ENCODE measurements at places on chromosomes 16 and 17. TPM values are rescaled to one million over a fixed set of nuclear protein-coding genes. Genes with fewer than 3 reads are reported as not detected.

Gene TEKT1
- not detected for total RNA-seq

GRCh38 chr17:57370037-57370581 lies 113.8 kb downstream of the MSI2 start:
- H3K36me3 ChIP-seq, result no peaks in the 10 kb centered on the region
- H3K27ac ChIP-seq, result no peak overlapping the region
- no peaks in the 10 kb centered on the region for H3K27me3 ChIP-seq
- H3K4me3 ChIP-seq, result no peak overlapping the region

GRCh38 chr17:82943751-82944150 lies 103.9 kb upstream of the ZNF750 start:
- DNase-seq, result peak; percentile 28
- H3K4me1 ChIP-seq, result no peaks in the 10 kb centered on the region
- no peak overlapping the region for H3K27ac ChIP-seq
- no peaks in the 10 kb centered on the region for H3K36me3 ChIP-seq
- no peaks in the 10 kb centered on the region for H3K27me3 ChIP-seq

GRCh38 chr16:85845266-85845665 lies 45.8 kb downstream of the COX4I1 start:
- H3K27me3 ChIP-seq, result no peaks in the 10 kb centered on the region
- H3K4me3 ChIP-seq, result no peak overlapping the region
- DNase-seq, result no peak
- no peaks in the 10 kb centered on the region for H3K36me3 ChIP-seq
- H3K27ac ChIP-seq, result no peak overlapping the region

DNA sequence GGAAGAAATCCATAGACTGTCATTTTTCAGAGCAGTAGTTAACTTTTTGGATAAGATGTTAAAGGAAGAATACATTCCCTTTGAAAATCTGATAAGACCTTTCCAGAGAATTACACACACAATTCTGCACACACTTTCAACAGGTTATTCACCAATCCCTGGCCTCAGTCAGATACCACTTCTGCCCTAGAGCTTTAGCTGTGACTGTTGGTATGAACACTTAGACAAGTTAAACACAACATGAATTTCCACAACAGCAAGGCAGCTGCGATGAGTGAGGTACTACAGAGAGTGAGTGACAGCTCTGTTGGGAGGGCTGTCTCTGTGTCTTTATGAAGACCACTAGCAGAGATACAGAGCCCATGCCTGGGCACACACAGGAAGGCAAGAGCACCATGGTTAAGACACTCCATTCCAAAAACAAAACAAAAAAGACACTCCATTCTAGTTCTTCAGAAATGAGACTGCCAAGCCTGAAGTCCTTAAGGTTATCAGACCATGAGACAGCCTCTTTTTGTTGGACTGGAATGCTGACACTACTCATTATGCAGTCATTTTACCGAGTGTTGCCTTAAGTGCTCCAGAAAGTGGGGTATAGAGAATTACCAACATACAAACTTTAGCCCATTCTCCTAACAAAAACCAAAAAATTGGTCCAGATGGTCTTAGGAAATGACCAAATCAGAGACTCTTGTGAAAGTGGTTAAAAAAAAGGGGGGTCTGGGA lies 42.4 kb downstream of the TOM1L2 start:
- DNase-seq, result no peak
- no peaks in the 10 kb centered on the region for H3K27me3 ChIP-seq
- peaks cover 17% of the 10 kb centered on the region for H3K4me1 ChIP-seq
- no peaks in the 10 kb centered on the region for H3K36me3 ChIP-seq

GRCh38 chr16:87560428-87561199 lies 41.7 kb upstream of the JPH3 start:
- no peak overlapping the region for H3K27ac ChIP-seq
- no peaks in the 10 kb centered on the region for H3K36me3 ChIP-seq
- H3K27me3 ChIP-seq, result no peaks in the 10 kb centered on the region
- H3K4me1 ChIP-seq, result no peaks in the 10 kb centered on the region
- no peak overlapping the region for H3K4me3 ChIP-seq

DNA sequence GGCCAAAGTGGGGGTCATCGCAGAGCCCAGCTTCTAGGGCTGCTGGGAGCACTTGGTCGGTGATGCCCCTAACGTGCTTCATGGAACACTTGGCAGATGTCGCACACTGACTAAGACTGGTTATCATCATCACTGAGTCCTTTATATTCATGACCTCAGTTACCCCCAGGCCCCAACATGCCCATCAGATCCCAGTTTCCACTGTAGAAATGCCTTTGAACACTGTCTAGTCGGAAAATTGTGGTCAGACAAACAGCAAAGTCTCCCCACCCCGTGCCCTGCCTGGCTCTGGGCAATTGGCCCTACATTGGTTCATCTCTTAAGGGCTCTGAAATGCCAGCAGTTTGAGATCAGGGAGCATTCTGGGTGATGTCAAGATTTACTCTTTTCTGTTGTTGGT lies 51.3 kb downstream of the NKD1 start:
- no peak for DNase-seq
- H3K4me3 ChIP-seq, result no peak overlapping the region
- no peaks in the 10 kb centered on the region for H3K36me3 ChIP-seq
- H3K27ac ChIP-seq, result peak overlapping the region; percentile 73
- H3K4me1 ChIP-seq, result peaks cover 31% of the 10 kb centered on the region

GRCh38 chr16:70331588-70332358 lies 14.9 kb upstream of the DDX19A start:
- no peaks in the 10 kb centered on the region for H3K4me1 ChIP-seq
- no peaks in the 10 kb centered on the region for H3K36me3 ChIP-seq
- H3K27ac ChIP-seq, result no peak overlapping the region
- no peak overlapping the region for H3K4me3 ChIP-seq
- no peak for DNase-seq

GRCh38 chr17:50547736-50548083 lies 736 bp downstream of the SPATA20 start:
- DNase-seq, result no peak
- peaks cover 6% of the 10 kb centered on the region for H3K4me1 ChIP-seq
- peaks cover 16% of the 10 kb centered on the region for H3K36me3 ChIP-seq
- peak overlapping the region; percentile 75 for H3K4me3 ChIP-seq

- peaks cover 57% of the 10 kb centered on the region for H3K36me3 ChIP-seq
- H3K27me3 ChIP-seq, result no peaks in the 10 kb centered on the region
- no peak overlapping the region for H3K27ac ChIP-seq
- no peak for DNase-seq
- no peaks in the 10 kb centered on the region for H3K4me1 ChIP-seq
- H3K4me3 ChIP-seq, result no peak overlapping the region
Measured at GRCh38 chr17:46045639-46046038, 46.6 kb downstream of the STH start.
